ENCODE measurements at places on chromosomes 5 and 9. TPM values are rescaled to one million over a fixed set of nuclear protein-coding genes. Genes with fewer than 3 reads are reported as not detected.
A peak's percentile ranks its signal among the peaks of the same experiment; 100 is the strongest.

DNA sequence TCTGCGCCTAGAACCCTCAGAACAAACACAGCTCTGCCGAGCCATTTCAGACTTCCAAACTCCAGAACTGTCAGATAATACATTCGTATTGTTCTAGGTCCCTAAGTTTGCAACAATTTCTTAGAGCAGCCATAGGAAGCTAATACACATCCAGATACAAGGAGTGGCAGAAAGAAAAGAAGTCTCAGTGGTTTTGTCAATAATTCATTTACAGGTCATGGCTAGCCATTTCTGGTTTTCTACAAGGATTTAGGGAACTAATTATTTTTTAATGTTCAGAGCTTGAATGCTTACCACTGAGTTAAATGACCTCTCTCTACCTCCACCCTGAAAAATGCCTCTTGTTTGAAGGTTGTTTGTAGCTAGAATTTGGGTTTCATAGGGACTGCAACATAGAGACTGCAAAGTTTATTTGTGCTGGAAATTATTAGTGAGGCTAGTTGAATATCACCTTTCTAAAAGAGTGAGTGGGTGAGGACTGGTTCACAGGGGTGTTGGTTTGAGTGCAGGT is 15.5 kb upstream of the ERMP1 start:
- no peak overlapping the region for H3K4me3 ChIP-seq
- H3K4me1 ChIP-seq: peaks cover 10% of the 10 kb centered on the region
- H3K36me3 ChIP-seq: no peaks in the 10 kb centered on the region
- H3K27ac ChIP-seq: no peak overlapping the region
- DNase-seq: no peak

DNA sequence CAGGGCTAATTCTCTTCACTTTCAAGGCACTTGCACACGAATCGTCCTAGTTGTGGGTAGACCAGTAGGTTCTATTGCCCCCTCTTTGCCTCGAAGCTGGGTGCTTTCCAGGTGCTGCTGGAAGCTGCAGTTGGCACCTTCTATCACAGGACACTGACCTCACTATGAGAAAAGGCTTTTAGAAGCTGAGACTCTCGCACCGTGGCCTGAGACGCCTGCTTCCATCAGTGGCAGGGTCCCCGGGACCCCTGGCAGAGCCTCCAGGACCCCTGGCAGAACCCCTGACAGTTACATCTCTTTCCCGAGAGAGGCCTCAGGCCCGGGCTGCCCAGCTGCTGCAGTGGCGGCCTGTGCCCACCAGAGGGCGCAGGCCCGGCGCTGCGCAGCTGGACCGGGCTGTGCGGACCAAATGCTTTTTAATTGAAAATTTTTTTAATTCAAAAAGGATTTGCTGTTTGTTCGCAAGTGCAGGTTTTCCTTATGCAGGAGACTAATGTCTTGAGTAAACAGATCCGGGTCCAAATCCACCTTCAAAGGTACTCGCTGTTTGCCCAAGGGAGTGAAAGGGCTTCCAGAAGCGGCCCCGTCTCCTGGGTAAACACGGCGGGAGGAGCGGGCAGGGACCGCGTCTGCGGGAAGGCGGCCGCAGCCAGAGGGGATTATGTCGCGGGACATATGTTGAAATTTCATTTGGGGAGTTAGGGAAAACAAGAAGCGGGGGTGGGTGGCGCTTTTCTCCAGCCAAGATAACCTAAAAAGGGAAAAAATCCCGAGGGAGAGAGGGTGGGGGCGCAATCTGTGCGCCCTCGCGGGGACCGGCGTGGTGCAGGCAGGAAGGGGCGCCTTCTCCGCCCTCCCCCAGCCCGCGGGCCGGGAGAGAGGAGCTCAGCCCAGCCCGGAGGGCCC is 114.5 kb upstream of the LMX1B start:
- H3K27me3 ChIP-seq: no peaks in the 10 kb centered on the region
- H3K36me3 ChIP-seq: peaks cover 4% of the 10 kb centered on the region
- H3K4me3 ChIP-seq: peak overlapping the region; percentile 74
- peaks cover 4% of the 10 kb centered on the region for H3K4me1 ChIP-seq

GRCh38 chr5:146208916-146209522 is 5.6 kb downstream of the RBM27 start:
- H3K27me3 ChIP-seq: no peaks in the 10 kb centered on the region
- H3K4me3 ChIP-seq: no peak overlapping the region
- no peak overlapping the region for H3K27ac ChIP-seq

GRCh38 chr9:93967020-93967803 is 12.1 kb upstream of the BARX1 start:
- peaks cover 11% of the 10 kb centered on the region for H3K27me3 ChIP-seq
- H3K36me3 ChIP-seq: no peaks in the 10 kb centered on the region

GRCh38 chr9:105313238-105313637 is 68.8 kb downstream of the SLC44A1 start:
- H3K4me3 ChIP-seq: no peak overlapping the region
- no peaks in the 10 kb centered on the region for H3K4me1 ChIP-seq
- no peak for DNase-seq
- no peak overlapping the region for H3K27ac ChIP-seq
- H3K36me3 ChIP-seq: no peaks in the 10 kb centered on the region

- no peaks in the 10 kb centered on the region for H3K4me1 ChIP-seq
- H3K4me3 ChIP-seq: no peak overlapping the region
- DNase-seq: no peak
- H3K27me3 ChIP-seq: peaks cover 34% of the 10 kb centered on the region
Measured at GRCh38 chr9:126149661-126150060, 177.0 kb upstream of the MVB12B start.

GRCh38 chr9:126654124-126654523 is 40.4 kb downstream of the LMX1B start:
- no peaks in the 10 kb centered on the region for H3K4me1 ChIP-seq
- H3K27me3 ChIP-seq: peaks cover 79% of the 10 kb centered on the region
- H3K27ac ChIP-seq: no peak overlapping the region
- H3K36me3 ChIP-seq: no peaks in the 10 kb centered on the region
- no peak for DNase-seq

- DNase-seq: no peak
- peaks cover 36% of the 10 kb centered on the region for H3K4me1 ChIP-seq
- H3K27me3 ChIP-seq: no peaks in the 10 kb centered on the region
Measured at GRCh38 chr9:33166231-33167083, 679 bp downstream of the B4GALT1 start.

GRCh38 chr9:83423815-83424707 is 114.1 kb downstream of the FRMD3 start:
- DNase-seq: no peak
- no peaks in the 10 kb centered on the region for H3K27me3 ChIP-seq
- no peak overlapping the region for H3K4me3 ChIP-seq

DNA sequence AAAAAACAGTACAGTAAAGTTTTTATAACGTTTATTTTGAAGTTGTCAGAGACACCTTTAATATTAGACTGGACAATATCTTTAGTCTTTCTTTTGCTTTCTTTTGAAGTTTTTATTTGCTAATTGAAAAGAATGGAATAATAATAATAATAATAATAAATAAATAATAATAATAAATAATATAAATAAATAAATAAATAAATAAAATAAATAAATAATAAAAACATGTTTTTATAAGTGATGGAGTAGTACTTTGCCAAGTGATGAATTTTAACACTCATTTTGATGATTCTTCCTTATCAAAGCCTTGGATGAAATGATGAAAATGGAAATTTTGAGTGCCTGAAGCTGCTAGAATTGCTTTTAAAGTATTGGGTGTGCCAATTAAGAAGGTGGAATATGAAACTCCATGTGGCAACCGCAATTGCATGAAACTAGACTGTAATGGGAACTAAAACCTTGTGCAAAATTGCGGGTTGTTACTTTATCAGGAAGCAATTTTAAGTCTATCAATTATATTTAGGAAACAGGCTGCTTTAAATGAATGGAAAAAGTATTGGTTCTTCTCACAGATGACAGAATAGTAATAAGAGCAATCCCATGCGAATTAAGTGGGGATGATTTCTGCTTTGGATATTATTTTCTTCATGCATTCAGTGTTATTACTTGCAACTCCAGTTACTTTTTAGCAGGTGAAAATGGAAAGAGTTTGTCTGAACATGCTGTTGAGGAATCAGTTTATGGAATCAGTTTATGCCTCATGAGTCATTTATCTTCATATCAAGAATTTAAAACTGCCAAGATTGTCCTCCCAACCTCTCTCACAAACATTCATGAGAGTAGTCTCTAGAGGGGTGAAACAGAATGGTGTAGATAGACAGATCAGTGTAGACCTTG is 4.6 kb downstream of the ANXA1 start:
- no peak for DNase-seq
- H3K36me3 ChIP-seq: peaks cover 21% of the 10 kb centered on the region
- H3K4me1 ChIP-seq: peaks cover 5% of the 10 kb centered on the region
- H3K4me3 ChIP-seq: no peak overlapping the region
- H3K27ac ChIP-seq: no peak overlapping the region
- no peaks in the 10 kb centered on the region for H3K27me3 ChIP-seq

DNA sequence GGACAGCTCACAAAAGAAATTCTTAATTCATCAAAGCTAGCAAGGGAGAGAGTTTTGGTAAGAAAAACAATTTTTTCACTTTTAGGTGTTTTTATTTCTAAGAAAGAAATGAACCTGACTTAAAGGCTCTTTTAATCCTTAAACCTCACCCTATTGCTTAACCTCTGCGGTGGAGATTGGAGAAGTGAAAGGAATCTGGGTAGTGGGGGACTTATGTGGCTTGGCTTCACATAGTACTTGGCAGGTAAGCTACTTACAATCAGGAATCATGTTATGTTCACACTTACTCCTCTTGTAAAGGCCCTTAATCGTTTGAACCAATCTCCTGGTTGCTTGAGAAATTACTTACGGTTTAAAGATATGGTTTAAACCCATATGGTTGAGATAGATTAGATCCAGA is 104.8 kb downstream of the ISOC1 start:
- no peak for DNase-seq
- H3K4me3 ChIP-seq: no peak overlapping the region
- no peaks in the 10 kb centered on the region for H3K36me3 ChIP-seq
- no peaks in the 10 kb centered on the region for H3K27me3 ChIP-seq
- no peak overlapping the region for H3K27ac ChIP-seq

DNA sequence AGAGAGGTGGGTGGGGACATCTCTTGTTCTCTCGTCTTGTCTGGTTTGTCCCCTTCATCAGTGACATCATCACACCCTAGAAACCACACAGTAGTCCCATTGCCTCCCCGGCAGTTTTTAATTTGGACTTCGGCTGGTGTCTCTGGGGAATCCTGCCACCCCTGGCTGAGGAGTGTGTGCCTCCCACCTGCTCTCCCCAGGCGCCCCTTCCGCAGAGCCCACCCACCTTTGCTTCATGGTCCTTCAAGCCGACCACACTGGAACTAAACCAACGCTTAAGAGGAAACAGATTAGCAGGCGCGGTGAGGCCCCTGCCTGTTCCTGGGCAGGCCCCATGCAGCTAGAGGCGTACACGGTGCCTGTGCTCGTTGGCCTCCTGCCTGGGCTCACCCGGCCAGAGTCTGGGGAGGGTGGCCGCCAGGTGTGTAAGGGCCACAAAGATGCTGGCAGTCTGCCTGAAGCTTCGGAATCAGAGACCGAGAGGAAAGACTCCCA is 107.6 kb upstream of the SPRY4 start:
- H3K4me3 ChIP-seq: no peak overlapping the region
- DNase-seq: no peak
- no peak overlapping the region for H3K27ac ChIP-seq
- H3K4me1 ChIP-seq: peaks cover 11% of the 10 kb centered on the region
- no peaks in the 10 kb centered on the region for H3K36me3 ChIP-seq
- no peaks in the 10 kb centered on the region for H3K27me3 ChIP-seq

DNA sequence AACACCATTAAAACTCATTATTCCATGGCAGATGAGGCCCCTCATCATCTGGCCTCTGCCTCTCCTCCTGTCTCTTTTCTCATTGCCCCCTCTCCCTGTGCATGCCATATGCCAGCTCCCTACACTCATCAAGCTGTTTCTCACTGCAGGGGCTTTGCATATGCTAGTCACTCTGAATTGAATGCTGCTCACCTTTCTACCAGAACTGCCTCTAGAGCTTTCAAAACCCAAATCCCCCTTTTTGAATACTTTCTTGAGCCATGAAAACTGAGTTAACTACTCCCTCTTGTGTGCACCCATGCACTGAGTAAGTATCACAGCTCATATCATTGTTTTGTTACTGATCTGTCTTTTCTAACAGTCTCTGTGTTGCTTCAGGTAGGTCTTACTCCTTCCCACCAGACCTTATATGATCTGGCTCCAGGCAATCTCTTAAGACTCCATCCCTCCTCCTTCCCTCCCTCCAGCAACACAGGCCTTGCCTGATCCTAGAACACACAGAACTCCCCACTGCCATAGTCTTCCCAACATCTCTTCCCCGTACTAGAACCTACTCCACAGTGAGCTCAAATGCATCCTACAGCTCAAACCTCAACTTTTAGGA is 60.5 kb downstream of the ASTN2 start:
- H3K27ac ChIP-seq: no peak overlapping the region
- H3K27me3 ChIP-seq: no peaks in the 10 kb centered on the region
- no peaks in the 10 kb centered on the region for H3K36me3 ChIP-seq
- DNase-seq: no peak

Gene LIFR
- polyA plus RNA-seq: 1.6 TPM

Gene SPAG8
- polyA plus RNA-seq: 0.62 TPM

Gene PCSK5
- polyA plus RNA-seq: 1.5 TPM

Gene CERCAM
- 118 TPM for polyA plus RNA-seq

Gene FOXD4
- polyA plus RNA-seq: 0.03 TPM

Gene FBP1
- not detected for polyA plus RNA-seq

Gene RUSC2
- 42.8 TPM for polyA plus RNA-seq

Gene HAND1
- not detected for polyA plus RNA-seq

Gene ANKRD33B
- 3.3 TPM for polyA plus RNA-seq
